Kasumi-1 (cell line): ENCODE measurements at places on chromosomes 5 and 9.

GRCh38 chr5:67887748-67888161, 327.8 kb upstream of the PIK3R1 start:
- peak; percentile 43 for DNase-seq

GRCh38 chr9:89555451-89556375, 49.1 kb upstream of the GADD45G start:
- no peak for DNase-seq

DNA sequence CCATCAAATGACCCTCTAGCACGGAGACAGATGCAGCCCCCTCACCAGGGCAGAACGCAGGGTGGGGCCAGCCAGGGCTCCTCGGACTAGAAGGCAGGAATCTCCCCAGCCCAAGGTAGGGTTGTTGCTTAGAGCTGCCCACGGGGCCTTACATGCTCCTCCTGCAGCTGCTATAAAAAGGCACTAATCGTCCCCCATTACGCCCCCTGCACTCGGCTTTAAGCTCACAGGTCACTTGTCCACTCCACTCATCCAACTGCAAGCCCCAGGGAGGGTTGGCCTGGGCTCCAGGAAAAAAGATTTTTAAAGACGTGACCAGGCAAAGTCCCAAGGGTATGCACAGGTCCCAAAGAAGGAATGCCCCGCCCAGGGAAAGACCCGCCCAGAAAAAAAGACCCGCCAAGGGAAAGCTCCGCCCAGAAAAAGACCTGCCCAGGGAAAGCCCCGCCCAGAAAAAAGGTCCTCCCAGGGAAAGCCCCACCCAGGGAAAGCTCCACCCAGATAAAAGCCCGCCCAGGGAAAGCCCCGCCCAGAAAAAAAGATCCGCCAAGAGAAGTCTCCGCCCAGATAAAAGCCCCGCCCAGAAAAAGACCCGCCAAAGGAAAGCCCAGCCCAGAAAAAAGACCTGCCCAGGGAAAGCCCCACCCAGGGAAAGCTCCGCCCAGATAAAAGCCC, 11.1 kb downstream of the GRIN1 start:
- no peak for DNase-seq

DNA sequence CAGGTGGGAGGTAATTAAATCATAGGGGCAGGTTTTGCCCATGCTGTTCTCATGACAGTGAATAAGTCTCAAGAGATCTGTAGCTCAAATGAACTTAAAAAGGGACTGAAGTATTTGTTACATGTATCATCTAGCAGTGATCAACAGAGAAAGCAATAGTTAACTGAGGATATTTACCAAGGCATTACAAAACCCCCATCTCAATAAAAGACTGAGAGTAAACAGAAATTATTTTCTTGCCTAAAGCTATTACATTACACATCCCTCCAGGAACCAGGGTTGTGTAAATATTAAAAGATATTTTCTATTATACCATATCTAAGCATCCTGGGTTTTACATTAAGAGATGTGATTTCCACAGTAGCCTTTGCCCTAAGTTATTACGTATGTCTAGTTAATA, 169.9 kb downstream of the CTNND2 start:
- no peak for DNase-seq

DNA sequence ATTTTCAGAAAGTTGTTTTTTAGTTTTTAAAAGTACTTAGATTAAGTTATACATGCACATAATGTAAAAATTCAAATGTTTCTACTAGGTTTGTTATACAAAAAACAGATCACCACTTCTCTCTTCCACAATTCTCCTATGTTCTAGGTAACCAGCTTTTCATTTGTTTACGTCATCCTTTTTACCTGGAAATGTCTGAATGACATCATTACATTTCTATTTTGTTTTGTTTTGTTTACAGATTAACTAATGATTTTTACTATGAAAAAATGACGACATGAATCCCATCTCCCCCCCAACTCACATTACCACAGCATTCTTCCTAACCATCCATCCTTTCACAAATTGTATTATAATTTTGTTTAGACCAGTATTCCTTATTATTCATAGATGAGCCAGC, 1709.2 kb downstream of the EFNA5 start:
- DNase-seq: no peak

DNA sequence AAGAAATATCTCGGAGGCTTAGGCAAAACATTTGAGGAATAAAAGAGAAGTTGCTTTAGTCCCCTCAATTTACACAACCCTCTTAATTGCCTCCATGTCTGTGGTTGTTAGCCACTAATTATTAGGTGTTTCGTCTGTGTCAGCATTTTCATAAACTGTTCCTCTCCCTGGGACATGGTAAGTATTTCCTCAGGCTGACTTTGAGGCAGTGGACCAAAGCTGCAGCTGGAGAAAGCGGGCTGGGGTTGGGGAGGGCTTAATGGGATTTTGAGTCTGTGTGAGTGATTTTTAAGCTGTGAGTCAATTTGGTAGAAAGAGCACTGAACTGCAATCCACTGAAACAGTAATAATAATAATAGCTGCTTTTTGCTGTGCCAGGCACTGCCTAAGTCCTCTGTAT, 13.0 kb upstream of the TTC1 start:
- no peak for DNase-seq

DNA sequence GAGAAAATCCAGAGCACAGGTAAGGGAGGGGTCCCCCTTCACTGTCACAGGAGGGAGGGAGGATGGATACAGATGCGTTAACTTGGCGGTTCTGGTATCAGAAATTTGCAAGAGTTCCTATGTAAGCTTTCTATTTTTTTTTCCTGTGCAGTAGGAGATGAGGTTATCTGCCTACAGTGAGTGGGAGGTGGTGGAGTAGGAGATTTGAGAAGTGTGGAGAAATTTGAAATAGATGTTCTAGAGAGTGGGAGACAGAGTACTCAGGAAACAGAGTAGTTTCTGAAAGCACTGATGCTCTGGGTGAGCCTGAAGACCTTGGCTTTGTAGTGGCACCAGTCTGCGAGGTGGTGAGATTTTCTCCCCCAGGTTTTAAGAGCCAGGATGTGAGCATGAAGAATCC, 271.4 kb downstream of the MSX2 start:
- DNase-seq: no peak

GRCh38 chr5:69498384-69498783, 5.8 kb downstream of the OCLN start:
- no peak for DNase-seq

GRCh38 chr5:113448252-113448651, 13.5 kb upstream of the TSSK1B start:
- no peak for DNase-seq

DNA sequence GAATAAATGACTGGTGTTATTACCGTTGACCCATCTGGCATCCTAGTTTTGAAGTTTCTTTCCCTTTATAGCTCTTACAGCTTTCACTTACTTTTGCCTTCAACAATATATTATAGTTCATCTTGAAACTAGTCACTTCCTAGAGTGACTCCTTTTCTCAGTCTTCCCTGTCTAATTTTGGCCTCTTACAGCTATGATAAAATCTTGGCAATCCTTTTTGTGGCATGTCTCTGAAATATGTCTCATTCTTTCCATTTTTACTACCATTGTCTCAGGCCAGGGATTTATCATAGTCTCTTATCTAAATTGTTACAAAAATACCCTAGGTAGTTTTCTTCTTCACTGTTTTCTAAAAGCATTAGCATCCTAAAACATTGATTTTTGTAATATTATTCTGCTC, 621.3 kb upstream of the ZNF608 start:
- no peak for DNase-seq

DNA sequence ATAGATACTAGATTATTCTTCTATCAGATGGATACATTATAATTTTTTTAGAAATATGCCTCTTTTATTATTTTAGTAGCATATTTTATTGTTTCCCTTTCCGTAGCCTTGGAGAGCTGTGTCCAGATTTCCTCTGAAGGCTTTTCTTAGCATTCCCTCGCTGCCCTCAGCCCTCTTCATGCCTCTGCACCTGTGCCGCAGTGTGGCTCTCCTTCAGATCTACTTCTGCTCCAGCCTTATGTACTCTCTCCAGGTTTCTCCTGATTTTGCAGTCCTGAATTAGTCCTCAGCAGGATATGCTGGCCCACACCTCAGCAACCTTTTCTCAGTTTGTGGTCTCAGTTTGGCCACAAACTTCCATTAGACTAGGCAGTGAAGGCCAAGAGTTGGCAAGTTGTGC, 1052.0 kb downstream of the TAF11L14 start:
- DNase-seq: no peak

- DNase-seq: no peak
These were observed 706.6 kb upstream of the RGMB start for GRCh38 chr5:98066910-98067309.

- no peak for DNase-seq
These were observed 113.7 kb downstream of the KLHL3 start for GRCh38 chr5:137621861-137622823.

GRCh38 chr5:156981481-156981880, 18.5 kb upstream of the TIMD4 start:
- peak; percentile 58 for DNase-seq

GRCh38 chr5:167912941-167913665, 378.3 kb upstream of the WWC1 start:
- no peak for DNase-seq

GRCh38 chr9:134356496-134357470, 30.5 kb downstream of the RXRA start:
- DNase-seq: no peak

- no peak for DNase-seq
These were observed 3.8 kb downstream of the RHOBTB3 start for GRCh38 chr5:95734906-95735305.

DNA sequence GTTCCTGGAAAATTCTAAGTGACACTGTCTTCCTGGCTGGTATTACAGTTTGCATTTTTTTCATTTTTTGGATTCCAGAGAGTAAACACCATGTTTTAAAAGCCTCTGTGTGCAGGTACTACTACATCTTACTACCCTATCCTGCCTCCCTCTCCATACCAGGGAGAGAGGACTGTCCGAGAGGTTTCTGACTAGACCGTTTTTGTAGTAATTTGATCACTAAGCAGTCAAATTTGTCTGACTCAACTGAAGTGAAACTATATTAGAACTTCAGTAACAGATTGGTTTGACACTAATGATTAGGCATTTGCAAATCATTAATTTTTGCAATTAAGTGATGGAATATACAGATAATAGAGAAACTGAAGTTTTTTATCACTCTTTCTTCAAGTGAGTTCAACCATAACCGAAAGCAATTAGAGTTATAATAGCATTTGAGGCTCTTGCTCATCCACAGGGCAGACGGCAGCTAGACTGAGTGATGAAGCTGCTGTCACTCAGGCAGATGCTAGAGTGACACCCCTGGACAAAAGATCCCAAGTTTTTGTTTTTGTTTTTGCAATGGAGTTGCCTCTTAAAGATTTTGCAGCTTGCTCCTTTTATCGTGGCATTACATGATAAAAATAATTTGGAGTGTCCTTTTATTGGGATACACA, 44.3 kb downstream of the SMARCA2 start:
- DNase-seq: no peak

DNA sequence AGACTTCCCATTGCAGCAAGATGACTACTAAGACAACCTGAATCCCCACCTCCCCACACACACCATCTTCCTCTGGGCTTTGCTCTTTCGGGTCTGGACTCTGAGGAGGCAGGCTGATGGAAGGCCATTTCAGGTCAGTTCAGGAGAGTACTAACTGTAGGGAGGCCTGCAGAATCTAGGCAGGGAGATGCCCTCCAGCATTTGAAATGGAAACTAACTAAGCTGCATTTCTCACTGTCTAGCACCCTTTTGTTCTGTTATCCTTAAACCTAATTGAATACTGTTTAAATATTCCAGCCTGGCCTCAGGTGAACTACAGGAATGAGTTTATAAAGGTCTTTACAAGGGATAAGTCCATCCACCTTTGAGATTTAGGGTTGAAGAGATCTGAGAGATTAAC, 4.9 kb upstream of the TBCA start:
- DNase-seq: no peak

- DNase-seq: no peak
These were observed 14.1 kb upstream of the C1QTNF3 start for GRCh38 chr5:34057118-34057517.

DNA sequence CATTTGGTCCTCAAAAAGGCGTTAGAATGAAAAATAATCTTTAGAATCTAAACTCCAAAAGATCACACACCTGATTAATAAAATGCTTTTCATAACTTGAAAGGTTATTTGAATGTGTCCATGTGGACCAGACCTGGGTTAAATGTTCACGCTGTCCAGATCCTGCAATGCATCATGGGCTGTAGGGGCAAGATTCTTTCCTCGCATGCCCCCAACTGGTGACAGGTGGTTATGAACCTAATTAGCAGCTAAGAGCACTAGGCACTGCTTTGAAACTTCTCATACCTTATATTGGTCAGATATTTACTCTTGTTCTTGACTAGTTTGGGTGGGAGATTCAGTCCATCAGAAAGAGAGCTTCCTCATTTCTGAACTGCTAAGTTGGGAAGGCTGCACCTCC, 19.3 kb upstream of the PIP5K1B start:
- peak; percentile 37 for DNase-seq

GRCh38 chr9:112556497-112557442, 70.1 kb downstream of the KIAA1958 start:
- DNase-seq: no peak

GRCh38 chr9:111559000-111559610, 34.1 kb downstream of the ZNF483 start:
- no peak for DNase-seq

GRCh38 chr9:107222020-107222522, 61.0 kb upstream of the RAD23B start:
- no peak for DNase-seq

DNA sequence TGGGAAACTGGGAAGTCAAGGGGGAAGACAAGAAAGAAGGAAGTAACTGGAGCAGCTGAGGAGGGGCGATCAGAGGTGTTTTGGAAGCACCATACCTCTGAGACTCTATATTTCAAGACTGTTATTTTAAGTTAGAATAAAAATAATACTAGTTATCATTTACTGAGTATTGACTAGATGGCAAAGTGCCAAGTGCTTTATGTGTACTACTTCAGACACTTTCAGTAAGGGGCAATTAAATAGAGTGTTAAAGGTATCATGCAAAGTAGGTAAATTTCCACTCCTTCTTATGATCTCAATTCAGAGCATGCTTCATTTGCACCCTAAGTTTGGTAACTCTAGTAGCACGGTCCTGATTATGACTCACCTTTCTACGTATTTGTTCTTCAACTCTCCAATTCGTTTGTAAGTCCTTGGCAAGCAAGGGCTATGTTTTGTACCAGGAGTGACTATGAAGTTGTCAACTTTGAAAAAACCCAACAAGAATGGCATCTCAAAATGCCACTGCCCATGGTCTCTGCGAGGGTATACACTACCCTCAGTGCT, 152.4 kb upstream of the RAPGEF1 start:
- no peak for DNase-seq

- DNase-seq: no peak
These were observed 850 bp downstream of the RRAGA start for GRCh38 chr9:19049917-19050636.

DNA sequence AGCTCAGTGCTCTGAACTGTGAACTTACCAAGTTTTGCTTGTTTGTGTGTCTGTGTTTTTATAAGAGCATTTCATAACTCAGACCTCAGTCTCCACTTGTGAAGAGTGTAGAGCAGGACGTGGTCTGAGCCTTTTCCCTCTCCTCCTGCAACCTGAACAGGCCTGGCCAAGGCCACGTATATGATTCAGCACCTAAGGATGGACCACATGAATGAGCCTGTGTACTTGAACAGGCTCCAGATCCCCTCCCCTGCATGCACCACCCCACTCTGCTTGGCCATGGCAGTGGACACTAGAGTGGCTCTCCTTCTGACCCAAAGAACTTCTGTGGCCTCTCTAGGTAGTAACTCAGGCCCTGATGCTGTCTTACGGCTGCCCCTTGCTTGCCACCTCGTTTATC, 125.9 kb upstream of the FSTL4 start:
- no peak for DNase-seq
